NCI-H2227 treated with DMSO at 0.1 percent for 48 hours (cell line): ENCODE measurements at places on chromosomes 6 and 20.

DNA sequence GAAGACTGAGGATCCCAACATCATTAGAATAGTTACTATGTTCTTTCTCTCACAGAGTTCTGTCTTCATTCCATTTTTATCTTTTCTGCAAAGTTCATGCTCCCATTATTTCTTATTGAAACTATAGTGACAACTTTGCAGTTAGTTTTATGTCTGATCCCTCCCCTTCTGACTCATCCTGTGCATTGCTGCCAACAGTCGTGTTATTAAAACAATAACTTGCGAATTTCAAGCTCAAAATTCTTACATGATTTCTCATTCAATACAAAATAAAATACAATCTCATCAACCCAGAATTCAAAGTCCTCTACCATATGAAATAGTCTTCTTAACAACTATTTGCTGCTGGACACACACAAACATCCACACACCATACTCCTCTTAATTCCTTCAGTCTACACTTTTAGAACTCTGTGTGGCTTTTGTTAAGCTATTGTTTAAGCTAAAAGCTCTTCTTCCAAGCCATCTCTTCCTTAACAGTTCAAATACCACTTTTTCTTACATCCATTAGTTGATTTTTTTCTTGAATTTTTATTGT lies 261.4 kb upstream of the IRAK1BP1 start:
- DNase-seq = no peak

GRCh38 chr20:51616060-51616459 lies 73.5 kb upstream of the NFATC2 start:
- no peak for DNase-seq

DNA sequence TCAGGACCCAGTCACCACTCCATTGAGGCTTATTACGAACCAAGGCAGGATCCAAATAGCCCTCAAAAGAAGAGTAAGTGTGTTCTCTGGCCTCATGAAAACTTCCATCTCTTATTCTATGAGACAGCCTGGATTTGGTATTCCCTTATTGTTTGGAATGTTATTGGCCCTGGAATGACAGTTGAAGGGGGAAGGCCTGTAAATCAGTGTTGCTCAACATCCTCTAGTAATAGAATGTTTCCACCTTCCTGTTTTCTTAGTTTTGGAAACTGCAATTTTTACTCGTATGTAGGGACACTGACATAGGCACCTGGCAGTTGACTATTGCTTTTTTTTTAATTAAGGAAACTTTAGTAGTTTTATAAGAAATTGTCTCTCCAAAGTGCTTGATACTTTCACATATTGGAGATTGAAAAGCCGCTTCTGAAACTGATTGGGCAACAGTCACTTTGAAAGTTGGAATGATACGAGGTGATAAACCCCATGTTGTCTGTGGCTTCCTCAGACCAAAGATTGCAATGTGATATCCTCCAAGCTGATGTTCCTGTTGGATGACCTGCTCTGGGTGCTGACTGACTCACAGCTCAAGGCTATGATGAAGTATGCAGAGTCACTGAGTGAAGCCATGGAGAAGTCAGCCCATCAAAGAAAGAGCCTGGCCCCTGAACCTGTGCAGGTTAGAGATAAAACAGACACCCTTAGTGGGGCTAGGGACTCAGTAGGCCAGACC lies 43.1 kb downstream of the BLTP3A start:
- no peak for DNase-seq

- no peak for DNase-seq
Observed at GRCh38 chr6:11214901-11215300, 17.6 kb downstream of the NEDD9 start.
